Cortex of kidney (tissue), 1 donor: ENCODE measurements at places on chromosomes 1 and 21.

GRCh38 chr1:9559673-9560072 is 20.4 kb downstream of the SLC25A33 start:
- DNase-seq: no peak

DNA sequence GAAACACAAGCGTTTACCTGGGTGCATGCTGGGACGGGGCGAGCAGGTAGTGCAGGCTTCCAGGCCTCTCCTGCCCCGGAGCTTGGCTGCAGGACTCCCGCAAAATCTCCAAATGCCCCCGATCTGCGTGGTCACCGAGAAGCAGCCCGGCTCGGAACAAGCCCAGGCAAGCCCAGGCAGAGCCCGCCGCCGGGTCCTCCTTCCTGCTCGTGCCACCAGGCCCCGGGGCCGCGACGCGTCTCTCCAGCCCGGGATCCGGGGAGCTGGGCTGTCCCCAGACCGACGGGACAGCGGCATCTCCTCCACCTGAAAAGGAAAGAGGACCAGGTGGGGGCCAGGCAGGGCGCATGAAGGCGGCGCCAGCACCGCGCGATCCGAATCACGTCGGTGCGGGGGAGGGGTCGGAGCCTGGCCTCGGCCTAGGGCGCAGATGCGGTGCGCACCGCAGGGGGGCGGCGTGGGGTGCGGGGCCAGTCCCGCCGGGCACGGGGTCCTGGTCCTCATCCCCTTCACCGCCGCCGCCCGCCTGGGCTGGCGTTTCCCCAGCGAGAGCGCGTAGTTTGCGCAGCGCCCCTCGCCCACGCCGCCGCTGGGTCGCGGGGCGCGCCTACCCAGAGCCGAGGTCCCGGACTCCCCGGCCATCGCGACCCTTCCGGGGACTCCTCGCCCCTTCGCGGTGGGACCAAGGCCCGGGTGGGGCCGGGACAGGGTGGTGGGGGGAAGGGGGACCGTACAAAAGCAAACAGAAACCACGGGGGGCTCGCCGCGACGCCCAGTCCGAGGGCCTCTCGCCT is 52.4 kb upstream of the H6PD start:
- no peak for DNase-seq

GRCh38 chr1:97144527-97144926 is 422.9 kb downstream of the PTBP2 start:
- DNase-seq: no peak

DNA sequence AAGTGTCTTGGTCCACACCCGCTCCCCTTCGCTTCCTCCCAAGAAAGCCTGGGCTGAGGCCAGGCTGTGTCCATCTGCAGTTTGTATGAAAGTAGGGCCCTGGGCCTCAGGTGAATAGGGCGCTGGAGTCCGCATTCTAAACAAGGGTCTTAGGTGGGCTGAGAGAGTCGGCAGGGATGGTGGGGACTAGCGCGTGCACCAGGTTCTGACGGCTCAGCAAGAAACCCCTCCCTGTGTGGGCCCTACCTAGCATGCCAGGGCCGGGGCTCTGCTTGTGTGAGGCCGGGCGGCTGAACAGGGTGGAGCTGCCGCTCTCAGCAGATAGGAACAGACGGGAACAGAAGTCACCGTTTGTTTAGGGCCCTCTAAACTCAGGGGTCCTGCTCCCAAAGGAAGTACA is 1.7 kb downstream of the ACTRT2 start:
- no peak for DNase-seq

DNA sequence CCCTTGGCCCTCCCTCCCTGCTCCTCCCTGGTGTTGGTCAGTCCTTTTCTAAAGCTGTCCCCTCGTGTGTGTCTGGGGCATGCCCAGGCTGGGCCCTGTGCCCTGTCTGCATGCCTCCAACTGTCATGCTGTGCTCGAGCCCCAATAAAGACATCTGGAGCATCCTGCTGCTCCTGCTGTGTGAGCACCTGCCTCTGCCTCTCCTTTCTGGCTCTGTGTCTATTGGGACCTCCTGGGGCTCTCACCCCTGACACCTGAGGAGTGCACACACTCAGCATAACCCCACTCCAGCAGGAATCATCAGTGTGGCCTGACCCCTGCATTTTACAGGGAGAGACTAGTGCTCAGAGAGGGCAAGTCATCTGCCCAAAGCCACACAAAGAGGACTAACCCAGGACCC is 23.7 kb downstream of the KCNC4 start:
- DNase-seq: no peak

DNA sequence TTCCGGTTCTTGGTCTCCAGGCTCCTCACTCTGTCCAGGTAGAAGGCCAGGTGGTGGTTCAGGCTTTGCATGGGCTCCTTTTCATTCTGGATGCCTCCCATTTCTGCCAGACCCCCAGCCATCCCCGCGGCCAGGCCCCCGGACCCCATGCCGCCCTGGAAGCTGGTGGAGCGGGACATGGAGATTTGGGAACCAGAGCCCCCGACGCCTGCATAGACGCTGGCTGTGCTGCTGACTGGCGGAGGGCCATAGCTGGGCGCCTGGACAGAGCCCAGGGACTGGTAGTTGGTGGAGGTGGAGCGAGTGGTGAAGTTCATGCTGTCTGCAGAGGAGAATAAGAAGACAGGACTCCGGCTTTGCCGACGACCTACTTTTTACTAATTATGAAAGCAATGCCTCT is 7.1 kb upstream of the SHCBP1L start:
- DNase-seq: no peak

DNA sequence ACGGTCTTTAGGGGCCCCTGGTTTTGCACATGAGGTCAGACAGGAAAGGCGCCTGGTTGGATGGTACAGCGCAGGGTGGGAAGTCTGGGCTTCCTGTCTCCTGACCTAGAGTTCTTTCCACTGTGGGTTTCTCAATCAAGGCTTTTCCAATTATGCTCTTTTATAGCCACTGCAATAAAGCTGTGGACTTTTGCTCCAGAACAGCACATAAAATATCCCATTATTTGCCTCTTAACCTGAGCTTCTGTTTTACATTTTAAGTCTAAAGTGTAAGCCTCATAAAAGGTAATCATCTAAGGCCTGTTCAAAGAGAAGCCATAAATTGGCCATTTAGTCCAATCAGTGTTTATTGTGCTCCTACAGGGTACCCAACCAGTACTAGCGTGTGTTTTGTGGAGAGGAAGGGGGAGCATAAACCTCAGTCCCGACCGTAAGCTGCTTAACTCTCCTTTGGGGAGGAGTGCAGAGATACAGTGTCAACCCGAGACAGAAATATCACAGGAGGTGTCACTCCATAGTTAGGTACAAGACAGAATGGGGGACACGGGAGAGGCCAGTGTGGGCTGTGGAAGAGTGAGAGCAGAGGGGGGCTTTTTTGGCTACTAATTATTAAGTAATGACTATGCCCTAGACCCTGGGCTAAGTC is 270.0 kb downstream of the TRABD2B start:
- DNase-seq: no peak

GRCh38 chr21:44092211-44092610 is 15.0 kb upstream of the PWP2 start:
- DNase-seq: no peak

- no peak for DNase-seq
These were observed 28.6 kb downstream of the UAP1 start for GRCh38 chr1:162590101-162590500.

DNA sequence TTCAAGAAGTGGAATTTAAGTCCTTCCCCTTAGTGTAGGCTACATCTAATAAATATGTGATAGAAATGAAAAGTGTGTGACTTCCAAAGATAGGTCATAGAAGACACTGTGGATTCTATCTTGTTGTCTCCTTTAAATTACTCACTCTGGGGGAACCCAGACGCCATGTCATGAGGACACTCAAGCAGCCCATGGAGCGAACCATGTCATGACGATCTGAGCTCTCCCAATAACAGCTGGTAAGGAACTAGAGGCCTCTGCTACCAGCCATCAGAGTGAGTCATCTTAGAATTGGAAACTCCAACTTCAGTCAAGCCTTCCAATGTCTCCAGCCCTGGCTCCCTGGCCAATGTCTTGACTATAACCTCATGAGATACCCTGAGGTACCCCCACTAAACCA is 6.3 kb downstream of the COA7 start:
- DNase-seq: no peak

- DNase-seq: no peak
These were observed 113.1 kb upstream of the FGGY start for GRCh38 chr1:59183749-59184317.

- no peak for DNase-seq
These were observed 57.9 kb downstream of the PHTF1 start for GRCh38 chr1:113701429-113701828.

- no peak for DNase-seq
These were observed 625.2 kb downstream of the LMO4 start for GRCh38 chr1:87953732-87954344.

DNA sequence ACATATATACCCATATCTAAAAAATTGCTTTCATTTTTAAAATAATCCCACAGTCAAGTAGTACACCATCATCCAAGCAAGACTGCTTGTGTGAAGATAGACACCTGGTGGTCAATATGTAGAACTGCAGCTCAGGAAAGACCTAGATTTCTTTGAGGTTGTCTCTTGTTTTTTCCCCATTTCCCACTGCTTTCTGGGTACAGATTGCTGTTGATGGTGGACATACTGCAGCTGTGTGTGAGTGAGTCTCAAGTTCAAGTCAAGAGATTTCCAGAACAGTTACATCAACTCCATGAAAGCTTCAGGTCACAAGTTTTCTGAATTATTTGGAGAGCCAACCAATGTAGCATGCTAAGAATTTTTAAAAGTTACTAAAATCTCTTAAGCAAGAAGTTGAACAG is 306.4 kb downstream of the DUSP10 start:
- DNase-seq: no peak

- no peak for DNase-seq
These were observed 251.6 kb upstream of the SGIP1 start for GRCh38 chr1:66282343-66282852.

GRCh38 chr1:118396279-118396678 is 211.3 kb upstream of the SPAG17 start:
- no peak for DNase-seq

DNA sequence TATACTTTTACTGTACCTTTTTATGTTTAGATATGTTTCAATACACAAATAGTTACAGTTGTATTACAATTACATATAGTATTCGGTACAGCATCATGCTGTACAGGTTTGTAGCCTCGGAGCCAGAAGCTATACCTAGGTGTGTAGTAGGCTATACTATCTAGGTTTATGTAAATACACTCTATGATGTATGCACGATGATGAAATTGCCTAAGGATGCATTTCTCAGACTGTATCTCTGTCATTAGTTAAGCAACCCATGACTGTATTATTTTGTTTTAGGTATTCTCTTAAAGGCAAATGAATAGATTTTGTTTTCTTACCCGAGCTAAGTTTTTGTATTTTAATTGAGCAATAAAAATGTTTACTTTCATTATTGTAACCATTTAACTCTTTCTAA is 56.4 kb downstream of the SPATA17 start:
- DNase-seq: no peak

DNA sequence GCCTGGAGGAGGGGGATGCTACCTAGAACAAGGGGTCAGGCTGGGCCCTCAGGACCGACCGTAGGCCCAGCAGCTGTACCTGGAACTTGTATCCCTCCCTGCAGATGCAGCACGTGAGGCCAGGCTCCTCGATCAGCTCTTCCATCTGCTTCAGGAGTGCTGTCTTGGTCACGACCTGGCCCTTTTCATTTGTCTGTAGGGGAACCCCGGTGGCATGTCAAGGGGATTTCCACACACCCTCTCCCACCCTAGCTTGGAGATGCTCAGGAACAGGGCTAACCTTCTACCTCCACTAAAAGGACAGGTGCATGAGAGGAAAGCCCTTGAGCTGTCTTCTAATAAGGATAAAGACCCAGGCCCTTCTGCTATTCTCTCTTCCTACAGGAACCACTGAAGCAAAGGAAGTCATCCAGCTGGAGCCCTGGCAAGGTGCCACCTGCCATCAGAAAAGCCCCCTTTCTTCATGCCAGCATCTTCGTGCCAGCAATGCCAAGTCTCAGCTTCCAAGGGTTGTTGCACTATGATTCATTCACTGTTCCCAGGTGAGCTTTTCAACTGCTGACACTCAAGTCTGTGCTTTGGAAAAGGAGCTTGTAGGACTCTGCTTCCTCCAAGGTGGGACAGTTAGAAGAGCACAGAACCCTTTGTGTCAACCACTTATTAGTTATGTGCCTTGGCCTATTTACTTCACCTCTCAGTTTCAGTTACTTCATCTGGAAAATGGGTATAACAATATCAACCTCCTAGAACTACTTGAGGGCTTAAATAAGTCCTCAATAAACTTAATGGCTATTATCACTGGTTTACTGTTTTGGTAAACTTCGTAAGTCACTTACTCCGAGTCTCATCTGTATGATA is 122.1 kb downstream of the UBR4 start:
- DNase-seq: no peak

DNA sequence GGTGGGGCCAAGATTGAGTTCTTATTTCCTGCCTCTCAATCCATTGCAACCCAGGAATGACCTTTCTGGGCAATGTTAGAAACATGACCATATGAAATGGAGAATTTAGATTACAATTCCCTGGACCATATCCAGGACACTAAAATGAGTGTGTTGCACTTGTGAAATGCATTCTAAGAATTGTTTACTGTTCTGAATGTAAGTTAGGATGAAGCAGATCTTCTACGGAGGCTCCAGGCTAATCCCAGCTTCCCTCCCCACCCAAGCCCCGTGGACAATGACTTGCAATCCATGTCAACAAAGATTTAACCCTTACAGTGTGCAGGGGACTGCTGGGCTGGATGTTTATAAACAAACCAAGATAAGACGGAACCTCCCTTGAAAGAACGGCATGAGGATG is 31.7 kb upstream of the HAO2 start:
- DNase-seq: no peak

DNA sequence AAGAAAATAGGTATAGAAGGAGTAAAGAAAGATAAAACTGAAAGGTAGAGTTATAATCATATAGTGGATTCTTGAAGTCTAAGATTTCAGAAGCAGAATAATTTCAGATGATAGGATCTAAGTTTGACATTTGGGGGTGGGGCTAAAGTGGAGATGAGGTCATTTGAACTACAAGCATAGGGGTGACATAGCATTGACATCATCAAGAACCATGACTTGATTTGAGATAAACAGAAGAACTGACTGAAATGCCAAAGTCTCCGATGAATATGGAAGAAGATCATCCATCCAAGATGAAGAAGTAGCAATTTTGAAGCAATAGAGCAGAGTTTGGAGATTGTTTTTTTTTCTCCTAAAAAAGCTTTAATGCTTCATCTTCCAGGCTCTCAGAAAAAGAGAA is 122.3 kb downstream of the MACF1 start:
- no peak for DNase-seq

- no peak for DNase-seq
These were observed 64.6 kb upstream of the CD55 start for GRCh38 chr1:207256869-207257268.
